ENCODE measurements at places on chromosomes 5 and 9. TPM values are rescaled to one million over a fixed set of nuclear protein-coding genes. Genes with fewer than 3 reads are reported as not detected.

Gene FRMD3
- 0.43 TPM for total RNA-seq

Gene PCDHGB6
- total RNA-seq = 0.89 TPM

GRCh38 chr9:86263876-86264275 lies 4.4 kb upstream of the C9orf153 start:
- no peak for DNase-seq

GRCh38 chr5:22779499-22779898 lies 73.6 kb downstream of the CDH12 start:
- no peak for DNase-seq

DNA sequence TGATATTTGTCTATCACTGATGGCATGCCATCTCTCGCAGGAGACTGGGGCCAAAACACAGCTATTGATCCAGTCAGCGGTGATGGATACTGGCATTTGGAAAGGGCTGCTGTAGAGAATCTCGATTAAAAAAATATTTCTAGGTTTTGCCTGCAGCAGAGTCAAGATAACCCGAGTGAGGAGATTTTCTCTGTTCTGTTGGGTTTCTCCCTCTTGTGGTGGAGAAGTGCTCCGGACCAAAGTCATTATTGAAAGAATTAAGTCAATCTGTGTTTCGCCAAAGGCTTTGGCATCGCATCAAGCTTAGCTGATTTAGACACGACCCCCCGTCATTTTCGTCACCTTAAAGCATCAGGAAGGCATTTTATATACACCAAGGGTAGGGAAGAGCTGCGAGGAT lies 97.1 kb upstream of the IRX2 start:
- DNase-seq = no peak
